ENCODE measurements at places on chromosomes 4 and X.
A peak's percentile ranks its signal among the peaks of the same experiment; 100 is the strongest.

GRCh38 chrX:97267396-97268181 is 383.9 kb downstream of the RPA4 start:
- no peak for DNase-seq

- DNase-seq: no peak
Measured at GRCh38 chr4:176187624-176188023, 7.8 kb downstream of the SPATA4 start.

DNA sequence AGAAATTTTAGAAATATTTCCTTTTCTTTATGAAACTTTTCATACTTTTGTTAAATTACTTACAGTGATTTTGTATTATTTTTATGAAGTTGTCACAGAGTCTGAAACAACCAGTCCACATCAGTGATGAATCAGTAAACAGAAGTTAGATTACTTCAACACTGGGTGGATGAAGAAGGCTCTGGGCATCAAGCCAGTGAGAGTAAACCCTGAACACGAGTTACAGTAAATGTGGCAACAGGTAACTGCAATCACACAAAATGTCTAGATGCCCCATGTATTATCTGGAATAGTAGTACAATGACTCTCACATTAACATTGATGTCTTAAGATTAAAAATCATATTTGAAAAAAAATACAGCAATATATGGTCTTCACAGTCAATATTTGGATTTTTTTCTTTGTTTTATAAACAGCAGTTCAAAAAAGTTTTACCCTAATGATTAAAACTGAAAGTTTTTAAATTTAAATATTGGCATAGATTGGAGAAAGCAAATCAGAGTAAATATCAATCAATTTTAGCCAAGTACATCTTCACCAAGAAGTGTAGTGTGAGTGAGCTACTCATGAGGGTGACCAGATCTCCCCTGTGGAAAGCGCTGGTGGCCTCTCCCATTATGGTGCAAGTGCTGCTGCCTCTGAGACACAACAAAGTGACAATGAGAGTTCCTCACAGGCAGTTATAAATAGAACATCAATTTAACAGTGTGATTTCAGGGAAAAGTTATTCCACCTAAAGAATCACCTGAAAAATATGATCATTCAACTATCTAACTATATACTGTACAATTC is 63.2 kb upstream of the UGT2B7 start:
- no peak for DNase-seq

- DNase-seq: no peak
Measured at GRCh38 chrX:51332188-51332942, at the start of gene NUDT10. Gene NUDT10, plus strand, starts transcription at chrX:51332822. Its CDS starts 144 bp downstream, at chrX:51332966.

DNA sequence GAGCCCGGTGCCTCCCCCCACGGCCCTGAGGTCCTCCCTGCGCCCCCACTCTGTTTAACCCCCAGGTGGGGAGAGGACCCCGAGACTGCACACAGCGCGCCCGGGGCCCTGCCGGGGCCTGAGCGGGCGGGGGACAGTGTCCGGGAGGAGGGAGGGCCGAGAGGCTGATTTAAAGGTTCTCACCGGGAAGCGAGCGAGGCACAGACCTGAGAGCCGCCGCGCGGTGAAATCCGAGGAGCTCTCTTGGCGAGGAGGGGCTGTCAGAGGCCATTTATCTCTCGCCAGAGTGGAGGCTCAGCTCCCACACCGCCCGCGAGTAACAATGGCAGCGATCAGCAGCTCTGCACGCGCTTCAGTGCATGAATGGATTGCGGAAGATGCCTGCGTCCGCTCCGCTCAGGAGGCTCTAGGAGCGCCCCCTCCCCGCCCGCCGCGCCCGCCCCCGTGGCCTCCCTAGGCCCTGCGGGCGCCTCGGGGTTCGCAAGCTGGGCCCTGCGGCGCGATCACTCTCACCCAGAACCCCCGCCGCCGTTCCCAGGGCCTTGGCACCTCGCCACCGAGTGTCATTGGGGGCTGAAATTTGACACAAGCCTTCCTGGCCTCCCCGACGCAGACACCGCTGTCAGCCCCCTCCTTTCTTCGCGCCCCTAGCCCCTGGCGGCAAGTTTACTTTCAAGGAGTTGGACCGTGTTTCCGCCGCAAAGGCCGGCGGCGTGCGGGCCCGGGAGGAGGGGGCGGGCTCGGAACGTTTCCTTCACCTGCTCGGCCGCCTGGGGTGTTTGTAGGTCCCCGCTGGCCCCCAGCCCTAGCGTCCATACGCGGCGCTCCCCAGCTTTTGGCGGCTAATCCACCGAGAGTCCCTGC is 48.7 kb upstream of the BCOR start:
- no peak for DNase-seq

- DNase-seq: no peak
Measured at GRCh38 chr4:152248347-152248746, 287.5 kb downstream of the FBXW7 start.

DNA sequence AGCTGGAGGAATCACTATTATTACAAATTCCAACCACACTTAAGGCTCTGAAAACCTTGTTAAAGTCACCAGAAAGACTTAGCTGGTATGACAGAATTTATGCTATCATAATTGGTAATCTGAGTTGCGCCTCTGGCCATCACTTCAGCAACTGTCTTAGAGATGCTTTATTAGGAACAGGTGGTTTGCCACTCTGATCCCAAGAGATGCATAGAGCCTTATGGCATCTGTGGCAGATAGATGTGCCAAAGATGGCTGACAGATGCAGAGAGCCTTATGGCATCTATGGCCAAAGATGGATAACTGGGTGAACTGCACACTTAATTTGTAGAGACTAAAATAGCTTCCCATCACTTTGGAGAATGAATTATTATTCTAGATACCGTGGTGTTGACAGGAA is 32.3 kb upstream of the PLAC8 start:
- DNase-seq: no peak

- DNase-seq: no peak
Measured at GRCh38 chr4:166003811-166004210, 130.8 kb downstream of the TLL1 start.

GRCh38 chr4:123412091-123412505 is 15.5 kb downstream of the SPRY1 start:
- no peak for DNase-seq

DNA sequence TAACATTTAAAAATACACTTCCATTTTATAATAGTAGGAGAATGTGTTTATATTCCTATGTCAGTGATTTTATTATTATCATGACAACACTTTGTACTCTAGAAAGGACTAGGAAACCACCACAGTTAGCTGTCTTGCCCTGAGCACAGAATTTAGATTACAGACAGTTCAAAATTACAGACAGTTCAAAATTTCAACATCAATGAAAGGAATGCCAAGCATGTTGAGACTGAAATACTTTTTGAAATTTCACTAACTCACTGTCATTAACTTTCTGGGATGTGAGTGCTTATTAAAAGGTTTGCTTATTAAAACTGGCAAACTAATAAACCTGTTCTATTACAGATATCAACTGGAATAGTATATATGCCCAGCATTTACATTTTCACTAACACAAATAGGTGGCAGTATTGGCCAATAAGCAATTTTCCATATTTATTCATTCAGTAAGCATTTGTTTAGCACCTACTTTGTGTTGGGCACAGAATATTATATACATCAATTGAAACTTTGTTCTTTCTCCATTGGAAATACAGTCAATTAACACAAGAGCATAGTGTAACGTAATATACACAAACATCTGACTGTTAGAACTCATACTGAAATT is 179.4 kb downstream of the FBXW7 start:
- no peak for DNase-seq

DNA sequence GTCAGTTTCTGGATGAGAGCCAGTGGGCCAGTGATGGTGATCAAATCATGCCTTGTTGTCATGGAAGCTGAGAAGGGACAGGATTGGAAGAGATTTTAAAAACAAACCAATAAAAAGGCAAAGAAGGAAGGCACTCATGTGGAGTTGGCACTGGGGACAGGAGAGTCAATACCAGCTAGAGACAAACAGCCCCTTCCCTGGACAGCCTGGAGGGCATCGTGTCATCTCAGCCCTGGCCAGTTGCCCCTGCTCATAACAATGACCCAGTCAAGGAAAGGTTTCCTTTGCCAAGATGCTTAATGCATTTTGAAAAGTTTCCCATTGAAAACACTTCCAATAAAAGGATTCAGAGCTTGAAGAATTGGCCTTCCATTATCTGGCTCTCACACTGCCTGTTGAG is 55.5 kb downstream of the SCML1 start:
- DNase-seq: no peak

- no peak for DNase-seq
Measured at GRCh38 chr4:141524116-141524515, 112.3 kb upstream of the IL15 start.

GRCh38 chrX:44474410-44474809 is 68.2 kb downstream of the FUNDC1 start:
- no peak for DNase-seq

- no peak for DNase-seq
Measured at GRCh38 chr4:55397126-55397436, 1.3 kb downstream of the TMEM165 start.

GRCh38 chrX:132041015-132041414 is 17.9 kb downstream of the STK26 start:
- no peak for DNase-seq

- DNase-seq: no peak
Measured at GRCh38 chr4:153506341-153507309, 40.5 kb downstream of the TMEM131L start.

DNA sequence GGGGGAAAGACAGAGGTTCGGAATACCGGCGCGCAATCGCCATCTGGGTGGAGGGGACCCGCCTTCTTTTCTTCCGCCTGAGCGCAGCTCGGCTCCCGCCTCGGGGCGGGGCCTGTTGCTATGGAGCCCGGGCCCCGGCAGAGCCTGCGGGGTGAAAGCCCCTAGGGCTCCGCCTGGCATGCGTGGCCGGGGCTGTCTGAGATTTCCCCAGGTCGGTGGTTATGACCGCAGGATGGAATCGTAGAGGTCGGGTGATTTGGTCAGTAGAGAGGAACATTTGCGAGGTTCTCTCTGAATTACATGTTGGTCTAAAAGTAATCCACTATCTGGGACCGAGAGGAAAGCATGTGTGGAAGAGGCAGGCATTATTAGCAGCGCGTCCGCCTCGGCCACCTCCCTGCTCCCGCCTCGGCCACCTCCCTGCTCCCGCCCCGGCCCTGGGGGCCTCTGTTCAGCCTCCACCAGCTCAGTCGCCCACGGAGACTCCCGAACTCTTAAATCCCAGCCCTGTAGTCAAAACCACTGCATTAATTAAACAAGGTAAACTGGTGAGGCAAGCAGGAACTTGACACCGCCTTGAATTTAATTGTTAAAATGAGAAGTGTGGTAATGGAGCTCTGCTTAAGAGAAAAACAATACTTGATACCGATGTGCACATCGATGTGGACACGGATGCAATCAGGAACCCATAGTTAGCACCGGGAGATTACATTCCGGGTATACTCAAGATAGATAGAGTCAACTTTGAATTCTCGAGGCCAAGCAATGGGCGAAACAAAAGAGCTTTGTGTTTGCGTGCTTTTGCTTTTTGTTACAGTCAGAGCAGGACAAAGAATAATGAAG is 45.2 kb downstream of the TRIM2 start:
- peak; percentile 77 for DNase-seq

DNA sequence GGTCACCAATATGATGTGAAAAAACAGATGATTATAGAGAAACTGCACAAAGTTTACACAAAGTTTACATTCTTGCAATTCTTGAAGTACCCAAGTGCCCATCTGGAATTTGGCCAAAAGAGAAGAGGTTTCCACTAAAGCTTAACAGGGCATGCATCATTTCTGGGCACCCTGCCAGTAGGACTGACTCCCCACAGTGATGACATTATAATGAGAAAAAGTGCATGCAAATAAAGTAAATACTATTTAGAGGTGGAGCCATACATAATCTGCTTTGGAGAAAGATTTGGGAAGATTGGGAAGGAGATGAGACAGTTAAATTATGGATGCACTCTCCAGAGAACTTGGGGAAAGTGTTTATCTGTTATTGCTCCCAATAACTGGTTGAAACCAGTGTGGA is 93.7 kb upstream of the TRPC3 start:
- DNase-seq: no peak

DNA sequence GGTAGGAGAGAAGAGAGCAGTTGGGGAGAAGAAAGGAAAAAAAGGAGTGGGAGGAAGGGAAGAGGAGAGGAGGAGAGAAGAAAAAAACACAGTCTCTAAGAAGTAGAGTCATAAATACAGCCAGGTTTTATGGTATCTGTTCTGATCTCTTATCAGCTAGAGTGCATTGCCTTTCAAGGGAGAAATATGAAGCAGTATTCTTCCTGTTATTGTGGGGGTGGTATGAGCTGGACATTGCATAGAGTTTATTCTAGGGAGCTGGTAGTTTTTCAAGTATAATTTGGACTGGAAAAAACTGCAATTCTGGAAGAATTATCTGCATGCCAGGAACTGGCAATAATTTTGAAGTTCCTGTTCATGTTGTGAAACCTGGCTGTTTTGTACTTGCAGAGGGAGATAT is 54.9 kb upstream of the TAB3 start:
- no peak for DNase-seq

GRCh38 chr4:8727131-8727530 is 134.6 kb downstream of the CPZ start:
- no peak for DNase-seq

GRCh38 chr4:107212565-107212964 is 176.5 kb upstream of the DKK2 start:
- DNase-seq: no peak

- no peak for DNase-seq
Measured at GRCh38 chrX:12657433-12657832, 133.8 kb upstream of the PRPS2 start.

DNA sequence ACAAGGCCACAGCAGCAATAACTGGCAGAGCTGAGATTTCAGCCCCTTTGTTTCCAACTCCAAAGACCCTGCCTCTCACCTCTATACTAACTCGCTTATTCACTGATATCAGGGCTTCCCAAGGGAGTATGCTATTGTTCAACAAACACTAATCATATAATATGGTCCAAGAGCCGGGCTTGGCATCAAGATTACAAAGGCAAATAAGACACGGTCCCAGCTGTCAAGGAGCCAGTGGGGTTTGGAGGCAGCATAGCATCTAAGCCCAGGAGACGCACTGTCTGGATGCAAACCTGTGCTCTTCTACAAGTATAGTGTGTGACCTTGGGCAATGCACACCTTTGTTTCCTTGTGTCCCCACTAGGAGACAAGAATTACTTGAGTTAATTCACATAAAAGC is 28.7 kb downstream of the PAPSS1 start:
- DNase-seq: no peak

DNA sequence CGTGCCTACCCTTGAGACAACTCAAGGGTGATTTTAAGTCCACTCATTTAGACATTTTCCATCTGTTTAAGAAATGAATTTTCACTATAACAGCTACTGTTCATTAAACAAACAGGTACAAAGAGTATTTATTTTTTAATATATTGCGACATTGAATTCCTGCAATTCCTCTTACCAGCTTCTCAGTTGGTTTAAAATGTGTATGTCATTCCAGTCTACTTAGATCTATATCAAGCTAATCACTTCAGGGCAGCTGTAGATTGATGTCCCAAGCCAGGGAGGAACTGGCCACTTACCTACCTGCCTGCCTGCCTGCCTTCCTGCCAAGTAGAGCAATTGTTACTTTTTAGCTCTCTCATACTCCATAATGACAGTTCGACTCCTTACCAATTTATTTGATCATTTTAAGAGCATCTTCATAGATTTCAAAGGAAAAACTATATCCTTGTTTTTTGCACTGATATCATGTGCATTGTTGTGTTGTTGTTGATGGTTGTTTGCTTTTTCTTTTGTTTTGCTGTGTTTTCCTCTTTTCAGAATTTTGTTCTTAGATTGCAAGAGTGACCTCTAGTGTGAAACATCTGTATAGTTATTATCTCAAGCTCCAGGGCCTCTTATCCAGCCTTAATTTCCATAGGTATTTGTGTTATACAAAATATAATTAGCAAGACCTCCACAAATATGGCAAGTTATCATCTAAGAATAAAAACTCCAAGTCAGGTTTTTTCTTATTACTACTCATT is 120.9 kb upstream of the NRK start:
- no peak for DNase-seq

GRCh38 chrX:72128881-72129280 is 2.8 kb downstream of the RTL5 start:
- DNase-seq: no peak

Data from stimulated activated CD8-positive, alpha-beta memory T cell treated with anti-CD3 and anti-CD28 coated beads, Interleukin-12 subunit alpha, Interleukin-12 subunit beta, amount 100 ng/mL, for 4 hours (primary cell).